ENCODE measurements at places on chromosomes 6 and 20. TPM values are rescaled to one million over a fixed set of nuclear protein-coding genes. Genes with fewer than 3 reads are reported as not detected.

EZR gene
- total RNA-seq: 398 TPM

ULBP3 gene
- total RNA-seq: 15.0 TPM

FERMT1 gene
- total RNA-seq: 11.6 TPM

SYTL3 gene
- total RNA-seq: 27.5 TPM

LAMA4 gene
- total RNA-seq: 30.8 TPM

FOXC1 gene
- total RNA-seq: 4.0 TPM

RAET1L gene
- total RNA-seq: not detected

PTCRA gene
- total RNA-seq: not detected

PHACTR1 gene
- 4.9 TPM for total RNA-seq

DUSP15 gene
- 9.1 TPM for total RNA-seq

CYP21A2 gene
- not detected for total RNA-seq

GRCh38 chr20:41249411-41250281, 67.9 kb downstream of the ZHX3 start:
- peak; percentile 65 for DNase-seq

- DNase-seq: no peak
These were observed 173.0 kb downstream of the PHF3 start for GRCh38 chr6:63808576-63808975.

GRCh38 chr6:88164061-88164460, 2.1 kb downstream of the CNR1 start:
- no peak for DNase-seq

DNA sequence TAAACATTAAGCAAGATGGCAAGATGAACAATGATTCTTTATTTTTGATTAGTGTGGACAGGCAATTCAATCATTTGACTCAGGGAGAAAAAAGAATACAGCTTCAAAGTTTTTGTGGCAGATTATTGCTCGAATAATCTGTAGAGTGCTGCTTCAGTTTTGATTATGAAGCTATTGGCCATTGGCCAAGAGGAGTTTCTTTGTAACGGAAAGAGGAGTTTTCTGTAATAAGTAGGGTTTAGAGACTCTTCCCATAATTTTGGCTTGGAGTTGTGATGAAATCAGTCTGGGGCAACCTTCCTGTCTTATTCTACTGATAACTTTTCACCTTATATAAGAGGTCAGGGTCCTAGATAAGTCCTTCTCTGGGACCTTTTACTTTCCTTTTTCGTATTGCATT, 256.7 kb upstream of the RAB32 start:
- no peak for DNase-seq

DNA sequence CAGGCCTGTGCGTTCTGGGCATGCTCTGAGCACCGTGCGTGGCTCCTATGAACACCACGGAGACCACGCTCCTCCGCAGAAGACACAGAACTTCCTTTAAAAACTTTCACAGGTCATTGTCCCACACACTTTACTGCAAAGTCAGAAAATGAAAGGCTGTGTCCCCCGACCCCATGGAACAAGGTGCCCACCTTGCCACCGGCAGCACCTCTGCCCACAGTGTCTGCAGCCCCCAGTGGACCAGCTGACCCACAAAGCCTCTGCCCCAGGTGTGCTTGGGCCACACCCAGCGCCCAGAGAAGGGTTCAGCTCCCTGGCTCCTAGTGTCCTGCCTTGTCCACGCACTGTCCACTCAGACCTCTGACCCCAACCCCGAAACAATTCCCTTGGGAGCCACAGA, 8.7 kb downstream of the TAF4 start:
- no peak for DNase-seq

DNA sequence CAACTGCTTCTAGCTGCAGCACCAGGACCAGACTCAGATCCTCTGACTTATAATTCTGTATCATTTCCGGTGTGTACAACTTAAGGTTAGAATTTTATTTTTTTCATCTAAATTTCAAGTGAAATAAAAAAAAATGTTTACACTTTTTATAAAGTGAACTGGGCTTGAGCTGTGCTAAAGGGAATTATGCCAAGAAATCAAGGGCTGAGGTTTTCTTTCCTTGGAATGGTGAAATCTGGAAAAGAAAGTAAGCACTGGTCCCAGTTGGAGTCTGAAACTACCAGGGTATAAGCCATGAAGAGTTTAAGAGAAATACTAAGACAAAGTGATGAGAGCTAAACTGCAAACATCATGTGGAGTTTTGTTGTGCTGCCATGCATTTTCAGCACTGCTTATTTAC, 21.7 kb upstream of the FYN start:
- DNase-seq: no peak

DNA sequence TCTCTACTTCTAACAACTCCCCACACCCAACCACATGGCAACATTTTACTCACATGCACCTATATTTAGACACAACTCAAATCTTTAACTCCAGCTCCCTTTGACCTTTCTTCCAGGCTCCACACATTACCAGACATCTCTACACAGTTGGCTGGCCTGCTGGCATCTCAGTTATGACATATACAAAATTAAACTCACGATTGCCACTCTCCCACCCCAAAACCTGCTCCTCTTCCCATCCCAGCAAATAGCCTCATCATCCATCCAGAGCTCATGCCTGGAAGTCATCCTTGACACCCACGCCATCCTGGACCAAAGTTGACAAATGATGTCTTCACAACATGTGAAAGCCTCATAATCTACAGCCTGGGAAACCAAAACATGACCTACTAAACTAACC, 176.6 kb downstream of the PKHD1 start:
- no peak for DNase-seq

DNA sequence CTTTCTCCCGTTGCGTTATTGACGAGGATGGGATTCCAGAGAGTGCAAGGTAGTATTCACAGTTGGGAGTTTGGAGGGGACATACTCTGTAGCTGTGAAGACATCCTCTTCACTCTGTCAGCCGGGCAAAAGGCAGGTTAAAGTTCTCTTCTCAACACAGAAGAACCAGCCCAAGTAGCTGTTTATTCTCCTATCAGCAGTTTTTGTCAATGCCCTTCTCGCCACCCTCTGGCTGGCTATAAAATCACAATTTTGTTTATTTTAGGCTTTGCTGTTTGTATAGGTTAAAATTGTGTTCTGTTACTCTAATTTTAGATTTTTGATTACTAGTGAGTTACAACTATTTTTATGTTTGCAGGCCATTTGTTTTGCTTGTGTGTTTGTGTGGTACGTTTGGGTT, 37.9 kb upstream of the MAS1 start:
- DNase-seq: no peak

- DNase-seq: no peak
These were observed 16.1 kb downstream of the GHRH start for GRCh38 chr20:37245216-37246150.

GRCh38 chr20:36886859-36887751, 11.2 kb downstream of the TLDC2 start:
- peak; percentile 90 for DNase-seq

DNA sequence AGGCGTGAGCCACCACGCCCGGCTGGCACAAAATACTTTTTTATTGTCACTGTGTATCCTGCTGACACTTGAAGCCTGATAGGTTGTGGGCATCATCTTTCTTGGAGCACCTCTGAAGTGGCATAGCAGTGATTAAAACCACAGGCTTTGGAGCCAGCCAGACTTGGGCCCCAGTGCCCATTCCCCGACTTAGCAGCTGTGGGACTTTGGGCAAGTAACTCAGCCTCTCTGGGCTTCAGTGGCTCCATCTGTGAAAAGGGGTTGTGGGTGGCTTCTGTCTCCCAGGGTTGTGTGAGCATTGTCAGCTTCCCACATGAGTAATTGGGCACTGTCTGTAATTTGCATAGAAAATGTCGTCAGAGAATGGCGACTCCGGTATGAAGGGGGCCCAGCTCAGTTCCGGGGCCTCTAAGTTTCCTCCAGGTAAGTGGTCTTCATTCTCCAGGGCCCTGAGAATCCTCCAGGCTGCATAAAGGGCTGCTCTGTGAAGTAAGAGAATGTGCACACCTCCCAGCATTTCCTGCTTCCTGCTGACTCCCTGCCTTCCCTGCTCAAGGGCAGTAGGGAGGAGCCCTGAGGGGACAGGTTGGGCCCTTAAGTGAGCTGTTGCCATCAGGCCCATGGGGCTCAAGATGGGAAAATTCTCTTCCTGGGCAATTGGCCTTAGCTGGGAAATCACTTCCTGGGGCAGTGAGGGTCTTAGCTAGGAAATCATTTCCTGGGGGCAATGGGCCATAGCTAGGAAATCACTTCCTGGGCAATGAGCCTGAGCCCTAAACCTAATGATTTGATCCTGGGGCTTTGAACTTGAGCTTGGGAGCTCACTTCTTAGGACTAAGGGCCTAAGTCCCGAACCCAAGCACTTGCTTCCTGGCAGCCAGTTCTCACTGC, 27.2 kb downstream of the ARHGAP40 start:
- DNase-seq: no peak

DNA sequence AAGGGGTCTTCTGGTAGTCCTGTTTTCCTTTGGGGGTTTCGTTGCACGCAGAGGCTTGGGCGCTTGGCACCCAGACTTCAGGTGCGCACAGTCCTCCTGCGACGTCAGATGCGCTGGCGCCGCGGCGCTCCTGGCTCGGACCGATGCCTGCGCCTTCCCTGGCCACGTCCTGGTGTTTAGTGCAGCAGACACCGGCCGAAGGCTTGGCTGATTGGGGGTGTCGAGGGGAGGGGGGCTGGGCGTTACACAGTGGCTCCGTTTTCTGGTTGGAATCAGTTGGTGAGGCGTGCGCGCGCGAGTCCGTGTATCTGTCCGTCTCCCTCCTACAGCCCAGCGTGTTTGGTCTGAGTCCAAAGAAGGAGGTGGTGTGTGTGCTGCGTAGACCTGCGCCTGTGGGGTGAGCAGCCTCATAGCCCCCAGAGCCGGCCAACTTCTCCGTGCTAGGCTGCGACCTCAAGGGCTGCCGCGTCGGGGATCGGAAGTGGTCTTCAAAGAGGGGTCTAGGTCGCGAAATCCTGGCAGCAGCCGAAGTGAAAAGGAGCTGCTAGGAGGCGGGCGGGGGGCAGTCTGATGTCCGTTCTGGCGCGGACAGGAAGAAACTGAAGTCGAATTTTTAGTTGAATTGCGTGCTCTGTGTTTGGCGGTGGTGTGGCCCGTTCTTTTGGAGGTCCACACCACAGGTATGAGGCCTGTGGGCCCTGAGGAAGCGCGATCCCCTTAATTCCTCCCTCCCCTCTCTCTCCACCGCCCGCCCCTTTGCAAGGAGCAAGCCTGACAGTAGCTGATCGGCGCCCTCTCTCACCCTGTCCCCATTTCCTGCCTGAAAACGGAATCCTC, 1.5 kb downstream of the SYNDIG1 start:
- DNase-seq: peak; percentile 24

DNA sequence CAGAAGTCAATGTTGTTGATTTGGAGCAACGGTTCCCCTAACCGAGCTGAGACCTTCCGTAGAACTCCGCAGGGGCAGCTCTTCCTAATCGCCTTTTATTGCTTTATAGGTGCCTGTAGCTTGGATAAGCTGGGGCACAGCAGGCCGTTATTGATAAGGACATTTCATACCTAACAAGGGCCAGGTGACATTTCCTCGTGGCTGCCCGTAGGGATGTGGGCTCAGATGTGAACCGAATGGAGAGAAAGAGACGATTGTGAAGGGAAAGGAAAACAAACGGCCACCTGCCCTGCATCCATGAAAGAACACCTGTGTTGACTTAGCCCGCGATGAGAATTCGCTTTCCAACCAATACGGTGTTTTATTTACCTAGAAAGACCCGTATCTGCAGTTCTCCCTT, 53.3 kb upstream of the DACT2 start:
- no peak for DNase-seq

DNA sequence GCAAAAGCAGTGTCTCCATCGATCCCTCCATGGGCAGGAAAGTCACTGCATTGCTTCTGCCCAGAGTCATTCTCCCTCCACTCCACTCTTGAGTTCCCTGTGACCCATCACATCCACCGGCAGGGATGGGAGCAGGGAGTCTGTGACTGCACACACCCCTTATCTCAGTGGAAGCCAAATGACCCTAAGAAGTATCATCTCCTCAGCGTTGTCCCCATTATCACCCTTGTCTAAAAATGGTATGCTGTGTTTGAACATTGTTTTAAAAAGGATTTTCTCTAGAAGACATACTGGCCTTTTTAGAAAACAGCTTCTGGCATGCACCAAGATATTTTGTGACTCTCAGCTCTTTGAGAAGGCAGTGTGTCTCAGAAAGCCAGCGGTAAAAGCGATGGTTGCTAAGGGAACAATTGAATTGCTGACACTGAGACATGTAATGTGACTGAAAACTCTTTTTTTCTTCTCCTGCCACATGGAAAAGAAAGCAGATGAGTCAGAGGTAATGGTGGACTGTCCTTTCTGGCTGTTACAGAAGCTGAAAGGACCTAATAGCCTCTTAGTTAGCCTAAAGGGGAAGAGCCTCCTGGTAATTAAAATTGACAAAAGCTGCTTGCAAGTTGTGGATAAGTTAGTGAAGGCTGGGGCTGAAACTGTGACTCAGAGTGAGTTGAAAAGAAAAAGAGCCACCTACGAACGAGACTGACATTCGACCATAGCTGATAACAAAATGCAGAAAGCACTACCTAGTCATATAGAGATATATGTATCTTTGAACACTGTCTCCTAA, 120.5 kb downstream of the MAP3K7 start:
- DNase-seq: no peak

DNA sequence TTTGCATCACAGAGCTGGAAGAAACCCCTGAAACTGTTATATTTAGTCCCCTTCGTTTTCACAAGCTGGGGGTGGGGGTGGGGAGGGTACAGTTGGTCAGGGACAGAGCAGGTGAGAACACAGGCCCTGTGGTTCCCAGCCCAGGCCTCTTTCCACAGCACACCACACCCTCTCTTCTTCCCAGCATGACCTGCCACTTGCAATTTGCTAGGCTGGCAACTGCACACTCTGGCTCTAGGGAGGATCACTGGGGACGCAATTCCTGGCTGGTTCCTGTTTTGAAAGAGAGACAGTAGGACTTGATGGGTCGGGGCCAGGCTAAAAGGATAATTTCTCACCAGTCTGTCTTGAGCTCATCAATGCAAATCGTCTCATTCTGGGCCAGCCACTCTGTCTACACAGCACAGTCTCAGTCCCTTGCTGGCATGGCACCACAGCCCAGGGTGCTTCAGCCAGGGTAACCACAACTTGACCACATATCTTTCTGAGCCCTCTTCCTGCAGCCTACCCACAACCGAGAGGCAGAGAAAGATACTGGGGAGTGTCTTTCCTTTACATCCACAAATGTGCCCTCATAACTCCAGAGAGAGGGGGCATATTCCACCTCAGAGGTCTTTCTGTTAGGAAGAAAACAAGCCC, 41.7 kb upstream of the EMILIN3 start:
- DNase-seq: no peak

Data from thyroid gland (tissue), 4 donors.